CD4-positive, alpha-beta T cell treated with Interferon gamma for 1 hour (primary cell): ENCODE measurements at places on chromosomes 3 and 15.

DNA sequence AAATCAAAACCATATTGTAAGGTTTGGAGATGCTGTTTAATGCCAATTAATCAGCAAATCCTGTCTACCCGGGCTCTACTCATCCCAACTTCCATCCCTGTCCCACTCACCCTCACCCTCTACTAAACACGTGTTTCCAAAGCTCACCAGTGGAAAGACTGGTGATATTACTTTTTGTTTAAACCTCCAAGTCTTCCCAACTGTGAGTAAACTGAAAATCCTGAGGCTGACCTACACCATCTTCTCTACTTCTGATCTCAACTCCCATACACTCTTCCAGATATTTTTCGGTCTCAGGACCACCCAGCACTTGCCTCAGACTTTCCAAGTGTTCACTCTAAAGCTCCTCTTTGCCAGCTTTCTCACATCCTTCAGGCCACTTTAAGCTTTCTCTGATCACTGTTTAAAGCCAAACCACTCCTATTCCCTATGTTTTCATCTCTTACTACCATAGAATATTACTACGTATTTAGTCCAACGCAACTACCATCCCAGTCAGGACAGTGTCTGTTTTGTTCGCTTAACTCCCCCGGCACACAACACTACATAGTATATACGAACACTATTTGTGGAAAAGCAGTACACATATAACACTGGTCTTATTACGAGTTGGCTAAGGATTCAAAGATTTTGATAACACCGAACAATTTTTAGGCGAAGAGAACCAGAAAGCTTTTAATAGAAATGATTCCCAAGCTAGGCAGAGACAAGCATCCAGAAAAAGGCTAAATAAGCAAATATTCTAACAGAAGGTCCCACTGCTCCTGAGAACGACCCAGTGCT is 684 bp downstream of the RPL4 start:
- no peak for DNase-seq

DNA sequence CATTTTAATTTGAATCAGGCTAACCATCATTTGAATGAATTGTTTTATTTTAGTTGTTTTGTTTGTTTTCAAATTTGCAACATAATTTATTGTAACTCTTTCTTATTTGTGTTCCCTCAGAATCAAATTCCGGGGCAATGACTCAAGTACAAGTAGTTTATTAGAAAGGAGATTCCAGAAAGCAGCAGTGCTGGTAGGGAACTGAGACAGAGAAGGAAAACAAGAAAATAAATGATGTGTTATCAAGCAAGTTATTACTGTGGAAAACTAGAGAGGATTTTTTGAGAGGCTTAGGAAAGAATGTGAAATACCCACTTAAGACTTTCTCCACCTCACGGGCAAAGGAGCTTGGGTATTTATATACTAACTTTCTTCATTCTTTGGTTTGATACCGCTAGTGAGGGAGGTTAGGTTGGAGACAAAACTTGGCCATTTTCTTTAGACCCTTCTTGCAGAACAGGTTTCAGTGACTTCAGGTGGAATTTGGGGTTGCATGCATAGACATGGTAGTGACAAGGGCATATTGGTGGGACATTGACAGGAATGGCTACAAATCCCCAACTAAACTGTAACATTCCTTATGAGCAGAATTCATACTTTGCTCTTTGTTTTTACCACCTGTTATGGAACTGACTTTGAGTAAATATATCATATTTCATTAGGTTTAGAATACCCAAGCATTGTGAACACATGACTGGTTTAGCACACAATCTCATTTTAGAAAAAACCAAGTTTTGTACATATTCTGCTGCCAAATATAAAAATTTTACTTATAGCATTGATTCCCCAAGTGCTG is 254.3 kb downstream of the ZBBX start:
- DNase-seq: no peak

DNA sequence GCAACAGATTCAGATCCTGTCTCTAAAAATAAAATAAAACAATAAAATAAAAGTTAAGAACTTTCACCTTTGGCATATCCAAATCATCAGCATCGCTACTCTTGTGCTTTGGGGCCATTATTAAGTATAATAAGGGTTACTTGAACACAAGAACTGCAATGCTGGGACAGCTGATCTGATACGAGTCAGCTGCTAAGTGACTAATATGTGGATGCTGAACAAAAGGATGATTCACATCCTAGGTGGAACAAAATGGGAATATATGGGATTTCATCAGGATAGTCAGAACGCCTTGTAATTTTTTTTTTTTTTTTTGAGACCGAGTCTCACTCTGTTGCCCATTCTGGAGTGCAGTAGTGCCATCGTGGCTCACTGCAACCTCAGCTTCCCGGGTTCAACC is 29.7 kb downstream of the BUB1B start:
- no peak for DNase-seq

GRCh38 chr3:18656866-18657265 is 231.7 kb upstream of the SATB1 start:
- DNase-seq: no peak

GRCh38 chr15:57861034-57861638 is 154.6 kb downstream of the POLR2M start:
- DNase-seq: no peak

DNA sequence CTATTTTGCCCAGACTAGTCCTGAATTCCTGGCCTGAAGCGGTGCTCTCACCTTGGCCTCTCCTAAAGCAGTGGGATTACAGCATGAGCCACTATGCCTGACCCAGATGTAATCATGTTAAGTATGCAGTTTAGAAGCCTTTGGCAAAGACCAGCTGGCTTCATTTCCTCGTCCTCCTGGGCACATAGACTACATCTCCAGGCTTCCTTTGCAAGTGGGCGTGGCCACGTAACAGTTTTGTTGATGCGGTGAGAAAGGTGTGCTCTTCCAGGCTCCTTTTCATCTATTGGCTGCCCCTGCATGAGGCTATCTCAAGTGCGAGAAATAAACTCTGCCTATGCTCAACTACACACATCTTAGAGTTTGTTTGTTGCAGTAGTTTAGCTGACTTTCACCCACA is 13.0 kb downstream of the SV2B start:
- DNase-seq: no peak

DNA sequence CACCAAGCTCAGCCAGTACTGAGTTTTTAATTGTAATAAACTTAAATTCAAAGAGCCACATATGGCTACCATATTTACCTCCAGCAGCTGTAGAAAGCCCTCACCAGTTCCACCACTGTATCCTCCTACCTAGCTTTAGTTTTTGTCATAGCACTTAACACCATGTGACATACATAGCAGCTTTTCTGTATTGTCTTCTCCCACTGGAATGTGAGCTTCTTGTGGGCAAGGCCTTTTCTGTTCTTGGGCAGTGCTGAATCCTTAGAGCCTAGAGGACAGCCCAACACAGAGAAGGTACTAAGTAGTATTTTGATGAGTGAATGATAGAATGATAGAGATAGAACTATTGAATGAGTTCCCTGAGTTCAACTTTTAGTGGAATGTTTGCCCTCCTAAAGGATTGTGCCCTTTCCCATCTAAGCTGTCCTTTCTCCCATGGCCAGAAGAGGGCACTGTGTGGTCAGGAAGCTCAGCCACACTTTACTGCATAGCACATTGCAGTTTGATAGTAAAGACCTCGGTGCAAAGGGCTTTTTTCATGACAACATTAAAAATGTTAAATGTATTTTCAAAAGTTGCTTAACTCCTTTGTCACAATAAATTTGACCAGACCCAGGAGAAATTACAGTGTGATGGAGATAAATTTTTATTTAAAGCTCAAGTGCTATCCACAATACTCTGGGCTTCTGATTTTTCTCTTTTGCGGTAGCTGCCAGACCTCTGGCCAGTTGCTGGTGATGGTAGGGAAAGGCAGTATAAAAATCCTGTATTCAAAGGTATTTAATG is 115.8 kb downstream of the GHSR start:
- DNase-seq: peak; percentile 28

GRCh38 chr3:30011237-30011803 is 595.1 kb upstream of the TGFBR2 start:
- no peak for DNase-seq

GRCh38 chr3:192844836-192845525 is 72.7 kb downstream of the MB21D2 start:
- DNase-seq: no peak

DNA sequence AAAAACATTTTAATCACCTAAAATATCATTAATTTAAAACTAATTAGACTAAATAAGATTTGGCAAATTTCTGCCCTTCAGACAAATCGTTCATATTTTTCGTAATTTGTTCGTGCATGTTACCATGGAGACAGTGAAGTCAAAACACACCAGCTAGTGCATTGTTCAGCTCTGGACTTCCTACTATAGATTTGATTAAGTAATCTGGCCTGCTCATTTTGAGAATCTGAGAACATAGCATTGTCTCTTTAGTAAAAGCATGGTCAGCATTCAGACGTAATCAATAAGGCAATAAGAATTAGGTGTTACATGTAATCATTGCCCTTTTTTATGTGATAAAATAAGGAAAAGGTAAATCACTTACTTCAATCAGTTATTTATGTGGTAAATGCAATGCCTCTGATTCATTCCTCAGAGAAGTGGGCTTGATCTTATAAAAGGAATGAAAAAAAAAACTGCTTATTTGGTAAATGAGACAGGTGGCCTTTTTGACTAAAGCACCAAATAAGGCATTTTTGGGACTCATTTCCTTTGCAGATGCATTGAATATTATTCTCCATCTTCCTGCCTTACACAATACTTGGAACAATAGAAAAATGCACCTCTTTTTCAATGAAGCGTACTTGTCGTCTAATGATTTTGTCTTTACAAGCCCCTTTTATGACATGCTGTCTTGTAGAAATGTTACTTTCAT is 84.5 kb upstream of the FNDC3B start:
- DNase-seq: no peak

DNA sequence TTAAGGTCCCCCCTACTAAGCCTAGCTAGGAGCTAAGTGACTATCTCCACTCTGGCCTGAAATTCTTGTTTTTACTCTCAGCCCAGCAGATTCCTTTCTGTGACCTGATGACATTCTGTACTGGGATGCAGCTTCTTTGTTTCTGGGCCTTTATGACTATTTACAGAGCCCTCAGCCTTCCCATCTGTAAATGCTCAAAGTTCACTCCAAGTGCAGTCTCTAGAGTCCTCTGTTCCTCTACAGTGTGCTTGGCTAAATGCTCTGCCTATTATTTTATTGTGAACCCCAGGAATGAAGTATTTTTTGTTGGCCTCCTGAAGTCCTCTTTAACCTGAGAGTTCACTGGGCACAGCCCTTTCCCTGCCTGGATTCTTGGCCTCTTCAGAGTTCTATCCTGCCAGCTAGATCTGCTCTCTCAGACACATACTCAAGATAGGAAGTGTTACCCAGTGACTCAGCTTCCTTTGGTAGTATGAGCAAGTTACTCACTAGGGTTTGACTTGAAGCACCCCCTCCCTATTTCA is 278.1 kb upstream of the P2RY1 start:
- no peak for DNase-seq
